ENCODE measurements at places on chromosomes 7 and 10. TPM values are rescaled to one million over a fixed set of nuclear protein-coding genes. Genes with fewer than 3 reads are reported as not detected.

NUTM2E gene
- not detected for total RNA-seq

GRCh38 chr10:59887972-59888640 lies 18.2 kb downstream of the CCDC6 start:
- DNase-seq = no peak

DNA sequence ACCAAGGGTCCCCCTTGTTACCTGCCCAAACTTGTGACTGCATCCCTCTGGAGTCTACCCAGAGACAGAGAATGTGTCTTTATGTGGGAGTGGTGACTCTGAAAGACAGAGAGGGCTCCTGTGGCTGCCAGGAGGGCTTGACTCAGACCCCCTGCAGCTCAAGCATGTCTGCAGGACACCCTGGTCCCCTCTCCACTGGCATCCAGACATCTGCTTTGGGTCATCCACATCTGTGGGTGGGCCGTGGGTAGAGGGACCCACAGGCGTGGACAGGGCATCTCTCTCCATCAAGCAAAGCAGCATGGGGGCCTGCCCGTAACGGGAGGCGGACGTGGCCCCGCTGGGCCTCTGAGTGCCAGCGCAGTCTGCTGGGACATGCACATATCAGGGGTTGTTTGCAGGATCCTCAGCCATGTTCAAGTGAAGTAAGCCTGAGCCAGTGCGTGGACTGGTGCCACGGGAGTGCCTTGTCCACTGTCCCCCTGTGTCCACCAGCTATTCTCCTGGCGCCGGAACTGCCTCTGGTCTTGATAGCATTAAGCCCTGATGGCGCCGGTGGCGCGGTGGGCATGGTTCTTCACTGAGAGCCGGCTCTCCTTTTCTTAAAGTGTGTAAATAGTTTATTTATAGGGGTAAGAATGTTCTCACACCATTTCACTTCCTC lies 19.4 kb upstream of the SH2D4B start:
- no peak for DNase-seq

- DNase-seq = peak; percentile 33
Observed at GRCh38 chr10:84179059-84179710, 5.6 kb downstream of the GPR15LG start.

DNA sequence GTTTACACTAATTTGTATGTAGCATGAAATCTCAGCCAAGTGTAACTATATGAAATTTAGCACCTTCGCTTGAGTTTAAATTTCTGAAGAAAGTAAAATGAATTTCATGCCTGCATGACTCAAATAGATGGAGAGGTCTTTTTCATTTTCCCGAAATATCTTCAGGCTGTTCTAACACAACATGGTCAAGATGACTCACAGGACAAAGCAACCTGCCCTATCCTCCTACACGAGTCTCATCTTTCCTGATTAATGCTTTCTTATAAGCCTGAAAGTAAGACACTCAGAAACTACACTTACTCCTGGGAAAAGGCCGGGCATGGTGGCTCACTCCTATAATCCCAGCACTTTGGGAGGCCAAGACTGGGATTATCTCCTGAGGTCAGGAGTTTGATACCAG lies 41.2 kb downstream of the CH25H start:
- DNase-seq = no peak

- no peak for DNase-seq
Observed at GRCh38 chr10:3654496-3654895, 130.5 kb downstream of the KLF6 start.

DNA sequence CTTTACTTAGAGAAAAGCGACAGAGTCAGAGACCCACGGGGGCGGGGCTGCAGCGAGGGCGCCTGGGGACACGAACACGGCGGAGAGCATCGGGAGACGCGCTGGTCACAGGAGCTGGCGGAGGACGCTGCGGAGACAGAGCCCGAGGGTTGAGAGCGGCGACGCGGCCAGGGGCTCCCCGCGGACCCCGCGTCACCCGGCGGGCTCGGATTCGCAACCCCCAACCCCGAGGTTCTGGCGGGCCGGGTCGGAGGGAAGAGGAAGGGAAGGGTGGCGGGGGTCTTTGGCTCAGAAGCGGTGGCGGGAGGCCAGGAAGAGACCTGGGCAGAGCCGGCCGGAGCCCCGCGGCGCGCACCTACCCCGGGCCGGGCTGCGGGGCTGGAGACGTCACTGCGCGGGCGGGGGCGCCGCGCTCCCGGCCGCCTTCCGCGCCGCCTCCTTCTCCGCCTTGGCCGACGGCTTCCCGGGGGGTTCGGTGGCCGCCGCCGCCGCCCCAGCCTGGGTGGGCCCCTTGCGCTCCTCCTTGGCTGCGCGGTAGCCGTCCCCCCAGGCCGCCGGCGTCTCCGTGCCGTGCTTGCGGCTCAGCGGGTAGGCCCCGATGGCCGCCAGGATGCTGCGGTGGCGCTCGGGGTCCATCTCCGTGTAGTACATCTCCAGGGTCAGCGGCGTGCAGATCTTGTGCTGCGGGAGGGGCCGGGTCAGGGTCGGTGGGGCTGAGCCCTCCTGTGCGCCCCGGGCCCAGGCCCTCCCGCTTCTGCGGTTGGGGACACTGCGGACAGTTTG lies 11.1 kb downstream of the CALY start:
- DNase-seq = no peak

DNA sequence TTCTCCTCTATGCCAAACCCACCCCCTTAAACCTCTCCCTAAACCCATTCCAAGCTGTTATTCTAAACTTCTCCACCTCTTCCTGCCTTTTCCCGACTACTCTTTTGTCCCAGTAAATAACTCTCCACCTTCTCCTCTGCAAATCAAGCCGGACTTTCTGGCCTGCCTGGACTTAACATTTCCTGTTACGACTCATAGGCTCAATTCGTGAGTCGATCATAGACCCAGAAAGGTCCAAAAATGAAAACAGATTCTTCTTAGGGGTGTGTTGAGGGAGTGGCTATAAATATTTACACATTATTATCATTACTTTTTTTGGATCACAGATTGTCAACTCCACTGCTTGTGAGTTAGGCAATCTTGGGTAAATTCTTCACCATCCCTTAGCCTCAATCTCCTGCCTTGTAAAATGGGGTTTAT lies 59.0 kb upstream of the HABP2 start:
- DNase-seq = peak; percentile 49

All from urinary bladder (tissue), 4 donors.